ENCODE measurements at places on chromosomes 6 and 20. TPM values are rescaled to one million over a fixed set of nuclear protein-coding genes. Genes with fewer than 3 reads are reported as not detected.

DNA sequence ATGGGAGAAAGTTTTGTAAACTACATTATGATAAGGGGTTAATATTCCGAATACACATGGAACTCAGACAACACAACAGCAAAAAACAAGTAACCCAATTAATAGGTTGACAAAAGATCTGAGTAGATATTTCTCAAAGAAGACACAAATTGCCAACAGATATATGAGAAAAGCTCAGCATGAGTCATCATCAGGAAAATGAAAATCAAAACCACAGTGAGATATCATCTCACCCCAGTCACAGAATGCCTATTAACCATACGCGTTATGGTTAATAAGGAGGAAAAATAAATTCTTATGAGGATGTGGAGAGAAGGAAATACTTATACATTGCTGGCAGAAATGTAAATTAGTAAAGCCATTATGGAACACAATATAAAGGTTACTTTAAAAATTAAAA lies 695.0 kb downstream of the COL12A1 start:
- DNase-seq, result no peak

DNA sequence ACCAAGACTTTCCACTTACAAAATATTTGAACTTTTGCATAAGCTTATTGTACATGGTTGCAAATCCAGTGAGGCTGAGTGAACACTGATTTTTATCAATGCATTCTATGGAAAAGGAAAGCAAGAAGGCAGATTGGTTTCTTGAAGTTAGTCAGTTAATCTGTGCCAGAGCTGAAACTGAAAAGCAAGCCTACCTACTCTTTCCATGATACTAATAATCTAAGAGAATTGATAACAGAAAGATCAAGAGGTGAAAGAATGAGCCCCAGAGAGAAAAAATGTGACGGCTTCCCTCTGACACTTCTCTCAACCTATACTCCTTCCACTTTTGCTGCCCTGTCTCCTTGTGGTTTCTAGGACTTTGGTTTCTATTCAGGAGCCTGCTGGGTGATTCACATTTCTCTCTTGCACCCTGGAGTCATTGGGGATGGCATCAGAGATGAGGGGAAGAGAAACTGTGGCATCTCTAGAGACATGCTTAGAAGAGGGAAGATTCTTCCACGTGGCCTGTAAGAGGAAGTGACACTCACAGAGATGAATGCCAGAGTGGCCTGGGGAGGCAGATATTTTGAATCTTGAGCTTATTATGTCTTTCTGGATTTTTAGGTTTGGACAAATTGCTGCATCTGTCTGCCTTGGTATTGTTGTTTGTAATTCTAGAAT lies 158.6 kb upstream of the RIMS1 start:
- no peak for DNase-seq

DNA sequence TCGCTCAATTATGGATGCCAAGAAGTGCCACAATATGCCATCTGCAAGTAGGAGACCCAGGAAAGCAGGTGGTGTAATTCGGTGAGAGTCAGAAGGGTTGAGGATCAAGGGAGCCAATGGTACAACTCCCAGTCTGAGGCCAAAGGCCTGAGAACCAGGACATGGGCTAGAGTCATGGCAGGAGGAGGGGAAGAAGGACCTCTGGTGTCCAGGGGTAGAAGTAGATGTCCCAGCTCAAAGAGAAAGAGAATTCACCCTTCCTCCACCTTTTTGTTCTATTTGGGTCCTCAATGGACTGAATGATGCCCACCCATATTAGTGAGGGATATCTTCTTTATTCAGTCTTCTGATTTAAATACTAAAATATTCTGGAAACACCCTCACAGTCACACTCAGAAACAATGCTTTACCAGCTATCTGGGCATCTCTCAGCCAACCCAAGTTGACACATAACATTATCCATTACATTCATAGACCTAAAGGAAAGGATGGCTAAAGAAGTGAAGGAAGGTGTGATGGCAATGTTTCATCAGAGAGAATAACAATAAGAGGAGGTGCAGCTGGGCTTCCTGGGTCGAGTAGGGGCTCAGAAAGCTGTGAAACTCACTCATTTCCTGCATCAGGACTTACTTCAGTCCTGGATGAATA lies 21.2 kb upstream of the HLA-DQA1 start:
- DNase-seq, result no peak

DNA sequence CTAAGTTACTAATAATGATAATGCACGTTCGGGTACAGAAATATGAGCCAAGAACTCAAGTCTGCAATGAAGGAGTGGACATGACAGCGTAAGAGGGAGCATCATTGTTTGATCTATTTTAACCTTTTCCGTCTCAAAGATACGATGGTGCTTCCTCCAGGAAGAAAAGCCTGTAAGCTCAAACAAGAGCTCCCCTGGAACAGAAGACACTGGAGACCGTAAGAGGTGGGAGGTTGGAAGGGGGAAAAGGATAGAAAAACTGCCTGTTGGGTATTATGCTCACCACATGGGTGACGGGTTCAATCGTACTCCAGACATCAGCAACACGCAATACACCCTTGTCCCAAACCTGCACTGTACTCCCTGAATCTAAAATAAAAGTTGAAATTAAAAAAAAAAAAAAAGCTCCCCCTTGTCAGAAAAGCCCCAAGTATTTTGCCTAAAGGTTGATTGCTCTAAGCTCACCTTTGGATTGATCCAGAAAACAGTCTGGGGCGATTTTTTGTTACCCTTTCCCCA lies 180.5 kb downstream of the TRIM27 start:
- DNase-seq, result no peak

DNA sequence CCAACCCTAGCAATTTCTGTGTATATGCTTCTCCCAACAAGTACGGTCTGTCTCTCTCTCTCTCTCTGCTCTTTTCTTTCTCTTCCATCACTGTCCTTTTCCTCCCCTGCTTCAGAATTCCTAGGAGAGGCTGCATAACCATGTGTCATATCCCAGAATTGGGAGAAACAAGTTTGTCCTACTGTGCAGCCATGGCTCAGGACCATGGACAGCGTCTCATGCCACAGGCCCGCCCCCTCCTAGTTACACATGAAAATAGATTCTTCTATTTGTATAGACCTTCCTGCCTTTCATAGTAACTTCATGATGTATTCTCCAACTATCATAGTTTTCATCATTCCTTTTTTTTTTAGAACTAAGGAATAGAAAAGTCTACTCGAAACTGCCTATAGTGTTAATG lies 98.0 kb downstream of the FNDC1 start:
- peak; percentile 55 for DNase-seq

DNA sequence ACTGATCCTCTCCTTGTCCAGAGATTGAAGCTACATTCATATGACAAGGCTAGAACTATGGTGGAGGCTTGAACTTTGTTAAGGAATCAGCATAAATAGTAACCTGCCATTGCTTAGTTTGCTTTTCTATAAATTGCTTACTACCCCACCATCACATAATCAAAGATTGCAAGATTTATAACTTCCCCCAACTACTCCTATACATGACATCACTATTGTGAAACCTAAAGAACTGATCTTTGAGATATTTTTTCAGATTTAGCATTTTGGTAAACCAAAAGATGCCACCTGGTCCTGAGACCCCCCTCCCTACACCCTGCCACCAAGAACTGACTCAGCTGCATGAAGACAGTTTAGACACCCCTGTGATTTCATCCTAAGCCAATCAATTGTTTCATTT lies 385.3 kb downstream of the CDC5L start:
- DNase-seq, result no peak

DNA sequence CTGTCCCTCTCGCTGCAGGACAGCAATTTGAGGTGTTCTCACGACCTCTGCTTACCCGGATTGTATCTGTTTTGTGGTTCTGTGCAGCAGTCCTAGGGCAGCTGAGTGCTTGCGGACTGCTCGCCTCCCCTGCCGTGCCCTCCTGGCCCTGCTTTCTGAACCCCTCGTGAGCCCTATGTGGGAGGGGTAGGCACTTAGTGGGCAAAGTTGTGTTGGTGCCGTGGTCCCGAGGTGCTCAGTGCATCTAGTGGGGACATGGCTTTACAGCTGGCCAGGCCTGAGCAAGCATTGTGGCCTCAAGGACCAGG lies 5.2 kb downstream of the TMEM181 start:
- DNase-seq, result no peak

- DNase-seq, result no peak
Measured at GRCh38 chr20:17868151-17868550, 100.4 kb downstream of the SNX5 start.

GRCh38 chr6:51827580-51827979 lies 259.8 kb downstream of the PKHD1 start:
- DNase-seq, result no peak

DNA sequence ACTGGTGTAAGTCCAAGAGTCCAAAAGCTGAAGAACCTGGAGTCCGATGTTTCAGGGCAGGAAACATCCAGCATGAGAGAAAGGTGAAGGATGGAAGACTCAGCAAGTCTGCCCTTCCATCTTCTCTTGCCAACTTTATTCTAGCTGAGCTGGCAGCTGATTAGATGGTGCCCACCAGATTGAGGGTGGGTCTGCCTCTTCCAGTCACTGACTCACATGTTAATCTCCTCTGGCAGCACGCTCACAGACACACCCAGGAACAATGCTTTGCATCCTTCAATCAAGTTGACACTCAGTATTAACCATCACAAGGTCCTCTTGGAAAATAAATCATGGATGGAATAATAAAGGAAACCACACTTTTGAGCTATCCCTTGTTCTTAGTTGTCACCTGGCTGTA lies 121.2 kb downstream of the MAP3K7 start:
- no peak for DNase-seq

- no peak for DNase-seq
Measured at GRCh38 chr6:121816906-121817540, 381.6 kb downstream of the GJA1 start.

DNA sequence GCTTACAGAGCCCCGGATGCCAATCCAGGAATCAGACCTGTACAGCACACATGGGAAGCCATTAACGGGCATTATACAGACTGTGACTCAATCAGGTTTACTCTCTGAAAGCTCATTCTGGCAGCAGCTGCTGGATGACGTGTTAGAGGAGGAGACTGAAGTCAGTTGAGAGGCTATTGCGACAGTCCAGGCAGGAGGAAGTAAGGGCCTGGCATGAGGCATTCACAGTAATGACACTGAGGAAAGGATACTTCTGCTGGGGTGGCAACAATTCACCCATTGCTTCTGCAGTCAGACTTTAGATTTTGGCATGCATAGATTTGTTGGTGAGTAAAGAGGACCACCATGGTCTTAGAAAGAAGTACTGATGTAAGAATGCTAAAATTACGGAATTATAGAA lies 151.0 kb upstream of the HEY2 start:
- DNase-seq, result peak; percentile 83

GRCh38 chr6:39452306-39453145 lies 130.0 kb upstream of the KCNK16 start:
- DNase-seq, result peak; percentile 86

DNA sequence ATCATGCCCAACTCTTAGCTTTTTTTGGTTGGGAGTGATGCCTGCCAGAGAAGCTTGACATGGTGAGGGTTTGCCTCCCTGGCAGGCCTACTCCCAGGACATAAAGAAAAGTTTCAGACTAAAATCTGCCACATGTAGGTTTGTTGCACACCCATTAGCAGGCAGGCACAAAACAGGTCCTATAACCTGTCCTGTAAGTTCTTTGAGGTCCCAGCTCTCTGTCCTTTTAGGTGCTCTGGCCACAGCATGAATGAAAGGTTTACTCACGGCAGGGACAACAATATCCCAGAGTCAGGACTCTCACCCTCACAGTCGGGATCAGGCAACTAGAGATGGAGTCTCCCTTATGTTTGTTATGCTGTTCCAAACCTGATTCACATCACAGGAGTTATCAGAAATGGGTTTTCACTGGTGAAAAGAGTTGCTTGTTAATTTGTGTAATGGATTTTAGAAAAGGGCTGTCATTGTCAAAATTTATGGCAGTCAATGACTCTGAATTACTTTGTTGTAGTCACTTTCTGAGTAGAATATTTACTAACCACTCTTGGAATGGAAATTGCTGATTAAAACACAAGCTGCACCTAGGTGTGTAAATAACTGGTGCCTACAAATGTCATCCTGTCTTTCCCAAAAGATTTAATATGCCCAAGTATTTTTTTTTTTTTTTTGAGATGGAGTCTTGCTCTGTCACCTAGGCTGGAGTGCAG lies 5.8 kb upstream of the SRPK1 start:
- no peak for DNase-seq

- DNase-seq, result peak; percentile 83
Measured at GRCh38 chr6:107353773-107354382, 105.5 kb downstream of the PDSS2 start.

DNA sequence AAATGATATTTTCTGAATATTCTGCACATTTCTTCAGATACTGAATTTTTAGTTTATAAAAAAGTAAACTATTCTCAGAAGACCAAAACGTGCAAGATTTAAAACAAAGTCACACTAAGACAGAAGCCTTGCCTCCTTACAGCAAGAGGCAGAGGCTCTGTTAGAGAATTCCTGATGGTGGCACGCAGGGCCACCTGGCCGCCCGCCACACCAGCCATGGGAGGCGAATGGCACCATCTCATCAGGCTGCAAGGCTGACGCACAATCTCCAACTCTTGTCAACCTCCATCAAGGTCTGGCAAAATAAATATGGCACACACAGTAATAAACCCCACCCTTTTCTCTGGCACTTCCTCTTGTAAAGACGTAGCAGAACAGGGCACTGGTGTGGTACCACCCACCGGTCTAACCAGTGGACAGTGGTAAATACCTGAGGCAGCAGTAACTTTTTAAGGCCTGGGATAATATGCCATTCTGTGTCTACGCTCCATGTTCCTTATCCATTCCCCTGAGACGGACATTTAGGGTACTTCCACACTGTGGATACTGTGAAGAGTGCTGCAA lies 111.4 kb downstream of the WDR27 start:
- no peak for DNase-seq

DNA sequence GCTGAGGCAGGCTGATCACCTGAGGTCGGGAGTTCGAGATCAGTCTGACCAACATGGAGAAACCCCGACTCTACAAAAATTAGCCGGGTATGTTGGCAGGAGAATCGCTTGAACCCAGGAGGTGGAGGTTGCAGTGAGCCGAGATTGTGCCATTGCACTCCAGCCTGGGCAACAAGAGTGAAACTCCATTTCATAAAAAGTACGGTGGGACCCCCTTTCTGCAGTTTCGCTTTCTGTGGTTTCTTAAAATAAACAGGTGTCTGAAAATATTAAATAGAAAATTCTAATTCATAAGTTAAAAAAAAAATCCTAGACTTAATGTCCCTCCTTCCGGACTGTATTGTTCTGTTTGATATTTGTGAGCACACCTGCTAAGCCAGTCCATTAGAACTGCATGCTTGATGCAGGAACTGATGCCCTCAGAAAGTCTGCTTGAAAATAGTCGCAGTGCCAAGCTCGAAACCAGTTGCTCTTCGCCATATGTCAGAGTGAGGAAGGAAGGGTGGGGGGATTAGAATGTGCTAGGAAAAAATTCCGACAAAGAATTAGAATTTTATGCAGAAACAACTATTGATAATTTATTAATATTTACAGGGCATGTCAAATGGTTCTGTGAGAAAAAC lies 85.9 kb downstream of the JARID2 start:
- DNase-seq, result peak; percentile 48

The CLPSL1 gene
- not detected for total RNA-seq

The OR2B6 gene
- total RNA-seq, result 0.09 TPM

The NT5DC1 gene
- 8.2 TPM for total RNA-seq

Data from muscle of leg (tissue), 16 donors.